Kidney tubule cell (primary cell): ENCODE measurements at places on chromosomes 11 and 22.

GRCh38 chr11:104881117-104881794, 17.0 kb downstream of the CASP12 start:
- DNase-seq, result no peak

- peak; percentile 87 for DNase-seq
Observed at GRCh38 chr22:43921370-43921769, 2.2 kb upstream of the PNPLA3 start.

DNA sequence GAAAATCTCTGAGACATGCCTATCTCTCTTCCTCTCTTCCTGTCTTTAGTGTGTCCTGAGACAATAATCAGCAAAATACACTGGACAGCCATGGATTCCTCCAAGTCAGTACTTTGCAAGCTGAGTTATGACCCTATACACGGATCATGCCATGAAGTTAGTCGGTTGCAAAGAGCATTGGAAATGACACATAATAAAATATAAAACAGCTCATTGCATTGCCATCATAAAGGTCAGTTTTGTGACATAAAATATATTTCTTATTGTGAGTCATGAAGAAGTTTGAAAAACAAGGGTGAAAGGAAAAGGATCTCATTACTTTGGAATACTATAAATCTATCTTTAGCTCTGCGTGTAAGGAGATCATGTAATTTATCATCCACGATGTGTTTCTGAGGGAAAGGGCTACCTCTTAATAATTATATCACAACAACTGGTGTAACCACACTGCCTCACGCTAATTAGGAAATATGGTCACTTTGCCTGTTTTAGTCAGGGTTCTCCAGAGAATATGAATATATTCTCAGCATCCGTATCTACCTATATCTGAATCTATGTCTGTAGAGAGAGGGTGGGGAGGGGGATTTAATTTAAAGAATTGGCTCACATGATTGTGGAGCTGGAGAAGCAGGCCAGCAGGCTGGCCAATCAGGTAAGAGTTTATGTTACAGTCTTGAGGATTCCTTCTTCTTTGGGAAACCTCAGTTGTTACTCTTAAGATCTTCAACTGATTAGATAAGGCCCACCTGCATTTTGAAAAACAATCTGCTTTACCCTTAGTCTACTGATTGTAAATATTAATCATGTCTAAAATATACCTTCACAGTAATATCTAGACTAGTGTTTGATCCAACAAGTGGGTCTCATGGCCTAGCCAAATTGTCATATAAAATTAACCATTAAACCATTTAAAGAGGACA, 198.8 kb downstream of the FAT3 start:
- DNase-seq, result no peak

- DNase-seq, result no peak
Observed at GRCh38 chr11:37076866-37077265, 478.8 kb upstream of the RAG2 start.

- DNase-seq, result no peak
Observed at GRCh38 chr11:34030382-34030781, 21.1 kb upstream of the CAPRIN1 start.

DNA sequence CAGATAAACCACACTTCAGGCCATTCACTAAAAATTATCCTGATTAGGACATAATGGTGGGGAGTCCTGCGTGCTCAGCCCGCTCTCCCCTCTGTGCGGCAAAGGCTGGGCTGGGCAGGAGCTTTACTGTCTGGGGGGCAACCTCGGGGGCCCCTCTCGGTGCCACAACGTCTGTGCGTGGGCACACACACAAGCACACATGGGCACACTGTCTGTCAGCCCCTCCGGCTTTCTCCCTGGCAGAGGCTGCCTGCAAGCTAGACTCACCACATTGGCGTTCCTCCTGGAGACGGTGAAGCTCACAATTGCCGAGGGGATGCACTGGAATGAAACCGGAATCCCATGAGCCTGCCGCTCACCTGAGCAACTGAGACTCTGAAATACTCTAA, 5.2 kb downstream of the MLC1 start:
- no peak for DNase-seq

- DNase-seq, result no peak
Observed at GRCh38 chr11:63554877-63555223, 8.3 kb downstream of the PLAAT2 start.

GRCh38 chr11:12275818-12276217, 101.6 kb upstream of the PARVA start:
- DNase-seq, result no peak

GRCh38 chr22:31969789-31970489, 25.6 kb downstream of the YWHAH start:
- peak; percentile 90 for DNase-seq

- DNase-seq, result no peak
Observed at GRCh38 chr11:32899438-32899837, 6.8 kb downstream of the QSER1 start.

- DNase-seq, result no peak
Observed at GRCh38 chr11:20047006-20047768, 113.1 kb downstream of the DBX1 start.

- DNase-seq, result peak; percentile 98
Observed at GRCh38 chr22:23838681-23839468, at the start of gene DERL3. Gene DERL3, minus strand, starts transcription at chr22:23839006. Its CDS starts 19 bp downstream, at chr22:23838987.

GRCh38 chr11:2536440-2536989, 91.7 kb downstream of the KCNQ1 start:
- no peak for DNase-seq

DNA sequence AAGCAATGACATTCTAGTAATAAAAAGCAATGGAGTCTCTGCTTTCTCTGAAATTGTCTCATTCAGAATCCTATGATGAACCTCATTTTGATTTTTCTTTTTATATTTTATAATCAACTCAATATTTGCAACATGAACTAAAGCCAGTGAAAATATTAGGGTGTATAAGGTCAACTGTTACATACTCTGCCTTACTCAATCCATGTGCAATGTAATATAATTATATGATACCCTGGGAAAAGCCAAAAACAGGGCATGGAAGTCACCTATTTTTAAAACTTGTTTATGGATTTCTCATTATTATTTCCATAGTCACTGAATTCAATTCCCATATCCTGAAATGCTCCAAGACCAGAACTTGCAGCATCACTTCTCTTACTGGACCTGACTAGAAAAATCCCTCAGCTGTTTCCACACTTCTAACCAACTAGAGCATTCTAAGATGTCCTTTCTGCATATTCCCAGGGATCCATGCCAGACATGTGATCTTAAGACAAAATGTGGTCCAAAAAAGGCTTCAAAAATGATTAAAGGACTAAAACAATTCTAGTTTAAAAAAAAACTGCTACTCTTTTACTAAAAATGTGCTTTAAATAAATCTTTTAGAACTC, 97.3 kb downstream of the GUCY1A2 start:
- no peak for DNase-seq

- no peak for DNase-seq
Observed at GRCh38 chr22:19520566-19521305, 3.5 kb downstream of the CLDN5 start.

- DNase-seq, result no peak
Observed at GRCh38 chr11:39968071-39968470, 1491.4 kb downstream of the LRRC4C start.

DNA sequence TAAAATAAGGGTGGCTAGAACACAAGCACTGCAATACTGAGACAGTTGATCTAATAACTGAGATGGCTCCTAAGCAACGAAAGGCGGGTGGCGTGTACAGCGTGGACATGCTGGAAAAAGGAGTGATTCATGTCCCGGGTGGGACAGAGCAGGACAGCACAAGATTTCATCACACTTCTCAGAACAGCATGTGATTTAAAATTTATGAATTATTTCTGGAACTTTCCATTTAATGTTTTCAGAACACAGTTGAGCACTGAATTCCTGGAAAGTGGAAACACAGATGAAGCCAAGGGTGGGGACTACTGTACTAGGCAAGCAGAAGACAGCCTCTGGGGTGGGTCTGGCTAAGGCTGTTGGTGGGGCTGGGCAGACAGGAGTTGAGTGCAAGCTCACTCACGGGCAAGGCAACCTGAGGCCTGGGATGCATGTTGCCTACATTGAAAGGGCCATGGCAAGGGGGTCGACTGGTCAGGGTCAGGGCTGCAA, 165.6 kb upstream of the DDI1 start:
- DNase-seq, result no peak

DNA sequence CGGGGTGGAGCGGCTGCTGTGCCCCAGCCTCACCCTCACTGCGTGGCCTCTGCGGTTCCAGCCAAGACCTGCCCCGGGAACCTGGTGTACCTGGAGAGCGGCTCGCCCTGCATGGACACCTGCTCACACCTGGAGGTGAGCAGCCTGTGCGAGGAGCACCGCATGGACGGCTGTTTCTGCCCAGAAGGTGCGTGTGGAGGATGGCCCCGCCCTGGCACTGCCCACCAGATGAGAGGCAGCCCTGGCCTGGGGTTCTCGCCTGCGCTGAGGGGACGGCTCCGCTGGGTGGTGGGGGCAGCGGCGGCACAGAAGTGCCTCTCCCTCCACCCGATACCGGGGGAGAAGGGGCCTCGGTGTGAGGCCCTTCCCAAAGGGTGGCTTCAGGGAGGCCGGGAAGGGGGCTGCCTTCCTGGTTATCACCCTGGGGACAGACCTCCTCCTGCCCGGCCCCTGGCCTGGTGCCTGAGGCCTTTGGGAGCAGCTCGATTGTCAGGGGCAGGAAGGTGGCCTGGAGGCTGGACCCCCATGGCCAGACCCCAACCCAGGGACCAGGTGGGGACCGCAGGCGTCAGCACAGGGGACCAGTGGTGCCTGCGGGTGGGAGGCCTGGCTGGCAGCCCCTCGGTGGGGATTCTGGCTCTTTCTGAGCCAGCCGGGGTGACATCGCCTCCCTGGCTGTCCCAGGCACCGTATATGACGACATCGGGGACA, 7.1 kb downstream of the MUC2 start:
- DNase-seq, result no peak

GRCh38 chr11:75502138-75502537, 23.6 kb downstream of the GDPD5 start:
- DNase-seq, result no peak

- peak; percentile 82 for DNase-seq
Observed at GRCh38 chr11:2202071-2202899, 30.7 kb upstream of the TH start.

- no peak for DNase-seq
Observed at GRCh38 chr11:34432822-34433221, 5.9 kb upstream of the CAT start.

DNA sequence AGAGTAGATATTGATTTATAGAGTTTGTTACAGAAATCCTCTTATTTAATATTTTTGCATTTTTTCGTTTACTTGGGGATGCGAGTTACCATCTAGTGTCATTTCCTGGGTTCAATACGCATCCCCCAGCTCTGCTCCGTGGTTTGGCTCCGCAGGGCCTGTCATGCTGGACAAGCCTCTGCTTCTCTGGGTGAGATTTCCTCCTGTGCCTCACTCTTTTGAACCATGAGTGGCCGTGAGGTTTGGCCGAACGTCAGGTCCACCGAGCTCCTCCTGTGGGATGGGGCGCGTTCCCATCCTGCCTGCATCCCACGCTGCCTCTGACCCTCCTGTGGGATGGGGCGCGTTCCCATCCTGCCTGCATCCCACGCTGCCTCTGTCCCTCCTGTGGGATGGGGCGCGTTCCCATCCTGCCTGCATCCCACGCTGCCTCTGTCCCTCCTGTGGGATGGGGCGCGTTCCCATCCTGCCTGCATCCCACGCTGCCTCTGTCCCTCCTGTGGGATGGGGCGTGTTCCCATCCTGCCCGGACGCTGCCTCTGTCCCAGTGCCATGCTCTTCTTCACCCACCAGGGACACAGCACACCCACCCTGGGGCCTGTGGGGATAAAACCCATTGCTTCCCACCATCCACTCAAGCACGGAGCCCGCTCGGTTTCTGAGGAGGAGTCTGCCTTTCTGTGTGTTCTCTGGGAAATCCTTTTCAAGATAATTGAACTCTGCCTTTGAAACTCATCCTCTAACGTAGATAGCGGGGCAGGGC, 506.8 kb downstream of the BRD1 start:
- DNase-seq, result no peak

GRCh38 chr22:35177811-35178210, 79.5 kb upstream of the HMGXB4 start:
- no peak for DNase-seq

- DNase-seq, result no peak
Observed at GRCh38 chr22:17695986-17696385, 57.4 kb downstream of the BCL2L13 start.

DNA sequence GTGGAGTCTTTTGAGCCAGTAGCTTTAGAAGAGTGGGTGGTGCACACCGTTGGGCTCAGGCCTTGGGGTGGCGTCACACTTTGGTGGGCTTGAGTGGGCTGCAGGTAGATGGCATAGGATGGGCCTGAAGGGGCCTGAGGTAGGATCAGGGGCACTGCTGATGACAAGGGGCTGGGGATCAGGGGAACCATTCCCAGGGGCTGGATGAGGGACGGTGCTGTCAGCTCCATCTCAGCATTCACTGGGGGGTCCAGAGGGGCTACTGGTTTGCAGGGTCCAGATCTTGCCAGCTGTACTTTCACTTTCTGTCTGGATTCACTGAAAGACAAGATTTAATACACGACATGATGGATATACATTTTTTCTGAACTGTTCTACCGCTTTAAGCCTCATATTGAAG, 11.1 kb downstream of the E2F8 start:
- no peak for DNase-seq

DNA sequence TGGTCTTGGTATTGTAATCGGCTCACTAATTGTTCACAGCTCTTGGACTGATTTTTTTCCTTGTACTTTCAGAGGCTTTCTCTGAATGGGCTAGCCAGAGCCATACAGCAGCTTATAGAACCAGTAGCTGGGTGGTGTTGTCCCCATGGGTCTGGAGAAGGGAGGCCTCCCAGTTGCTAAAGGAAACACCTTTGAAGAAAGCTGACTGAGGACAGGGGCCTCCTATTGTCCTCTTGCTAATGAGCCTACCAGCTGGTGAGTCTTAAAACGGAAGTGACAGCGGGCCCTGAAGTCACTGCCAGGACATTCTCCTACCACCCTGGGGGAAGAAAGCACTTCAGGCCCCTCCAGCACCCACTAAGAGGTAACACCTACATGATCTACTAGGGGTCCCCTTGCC, 9.9 kb downstream of the FADS3 start:
- DNase-seq, result no peak

DNA sequence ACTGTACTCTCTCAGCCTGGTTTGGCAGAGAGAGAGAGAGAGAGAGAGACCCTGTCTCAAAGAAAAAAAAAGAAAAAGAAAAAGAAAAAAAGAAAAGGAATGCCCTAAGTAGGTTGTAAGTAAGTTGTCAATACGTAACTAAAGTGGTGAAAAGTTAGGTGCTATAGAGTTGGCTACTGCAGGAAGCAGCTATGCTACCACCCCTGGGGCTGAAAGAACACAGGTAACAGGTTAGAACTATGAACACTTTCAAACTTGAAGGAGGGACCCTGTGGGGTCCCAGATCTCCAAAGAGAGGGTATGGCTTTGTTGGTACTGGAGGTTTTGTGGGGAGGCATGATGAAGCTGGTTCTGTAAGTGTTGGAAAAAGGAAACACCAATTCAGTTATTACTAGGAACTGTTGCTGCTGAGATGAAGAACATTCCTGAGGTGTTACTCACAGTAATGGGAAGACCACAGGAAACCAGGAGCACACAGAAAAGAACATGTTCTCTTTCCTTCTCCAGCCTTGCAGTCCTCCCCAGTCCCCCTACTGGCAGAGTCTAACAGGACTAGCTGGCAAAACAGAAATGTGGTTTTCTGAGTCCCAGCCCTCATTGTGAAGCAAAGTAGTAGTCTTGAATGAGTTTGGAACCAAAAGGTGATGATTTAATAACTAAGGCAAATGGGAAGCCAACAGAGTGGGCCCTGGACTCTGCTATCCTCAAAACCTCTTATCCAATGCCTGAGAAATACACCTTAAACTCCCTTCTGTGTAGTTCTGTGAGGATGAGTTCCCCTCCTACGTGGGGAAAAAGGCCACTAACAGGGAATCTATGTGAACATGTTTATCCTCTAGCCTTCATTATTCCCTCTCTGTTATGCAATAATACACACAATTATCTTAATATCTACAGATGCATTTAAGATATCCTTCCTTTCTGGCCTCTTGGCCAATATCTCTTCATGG, 427.0 kb upstream of the DDI1 start:
- DNase-seq, result peak; percentile 97
